ENCODE measurements at places on chromosomes 3 and 15. TPM values are rescaled to one million over a fixed set of nuclear protein-coding genes. Genes with fewer than 3 reads are reported as not detected.

Gene CHSY1
- total RNA-seq, result 52.1 TPM

Gene IMPG2
- total RNA-seq, result under 0.01 TPM

Gene CHST2
- total RNA-seq, result 2.8 TPM

Gene FGD5
- total RNA-seq, result 0.05 TPM

- peak; percentile 71 for DNase-seq
Measured at GRCh38 chr15:72182673-72183072, 14.9 kb downstream of the GRAMD2A start.

DNA sequence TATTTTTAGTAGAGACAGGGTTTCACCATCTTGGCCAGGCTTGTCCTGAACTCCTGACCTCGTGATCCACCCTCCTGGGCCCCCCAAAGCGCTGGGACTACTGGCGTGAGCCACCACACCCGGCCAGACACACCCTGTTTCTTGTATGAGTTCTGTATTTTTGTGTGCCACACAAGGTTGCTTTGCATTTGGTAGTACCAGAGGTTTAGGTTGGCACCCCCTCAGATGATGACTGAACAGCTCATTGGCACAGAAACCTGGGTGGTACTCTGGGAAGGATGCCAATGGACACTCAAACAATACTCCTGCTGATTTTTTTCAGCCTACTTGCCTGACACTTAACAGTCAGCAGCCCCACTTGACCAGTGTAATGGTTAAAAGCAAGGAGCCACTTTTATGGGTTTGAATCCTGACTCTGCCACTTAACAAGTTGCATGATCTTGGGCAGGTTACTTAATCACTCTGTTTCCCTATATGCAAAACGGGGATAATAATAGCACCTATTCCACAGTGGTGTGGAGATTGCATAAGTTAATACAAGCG is 39.2 kb upstream of the BCL2A1 start:
- peak; percentile 75 for DNase-seq

GRCh38 chr15:99412082-99412481 is 153.7 kb upstream of the MEF2A start:
- DNase-seq, result no peak

- DNase-seq, result peak; percentile 75
Measured at GRCh38 chr3:127151992-127152650, 40.8 kb upstream of the PRR23E start.

GRCh38 chr15:31901501-31901900 is 128.8 kb upstream of the CHRNA7 start:
- no peak for DNase-seq

DNA sequence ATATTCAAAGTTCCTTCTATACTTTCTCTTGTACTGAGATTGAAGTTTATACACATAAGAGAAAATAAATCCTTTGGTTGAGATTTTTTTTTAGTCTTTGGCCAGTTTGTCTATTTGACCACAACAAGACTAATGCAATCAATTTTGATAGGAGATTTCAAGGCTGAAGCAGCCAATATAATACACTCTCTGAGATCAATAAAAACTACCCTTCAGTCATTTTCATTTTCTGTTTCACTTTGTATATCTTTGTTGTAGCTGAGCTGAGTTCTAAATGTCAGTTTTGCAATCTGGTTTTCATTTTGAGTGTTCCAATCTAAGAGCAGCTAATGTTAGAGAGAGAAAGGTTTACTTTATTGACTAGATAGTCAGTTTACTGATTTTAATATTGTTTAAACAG is 623.8 kb upstream of the ROBO1 start:
- no peak for DNase-seq

- no peak for DNase-seq
Measured at GRCh38 chr3:37324131-37324530, 149.7 kb upstream of the LRRFIP2 start.

- DNase-seq, result peak; percentile 77
Measured at GRCh38 chr3:52606373-52607085, 70.1 kb downstream of the UQCC5 start.

GRCh38 chr3:56069766-56070165 is 398.5 kb downstream of the ERC2 start:
- no peak for DNase-seq

GRCh38 chr3:168653255-168653654 is 557.5 kb upstream of the GOLIM4 start:
- DNase-seq, result no peak

Data from M059J (cell line).